GM13977 (cell line): ENCODE measurements at places on chromosomes 6 and 20.

GRCh38 chr6:79627422-79627821, 3.7 kb upstream of the SH3BGRL2 start:
- peak; percentile 29 for DNase-seq

DNA sequence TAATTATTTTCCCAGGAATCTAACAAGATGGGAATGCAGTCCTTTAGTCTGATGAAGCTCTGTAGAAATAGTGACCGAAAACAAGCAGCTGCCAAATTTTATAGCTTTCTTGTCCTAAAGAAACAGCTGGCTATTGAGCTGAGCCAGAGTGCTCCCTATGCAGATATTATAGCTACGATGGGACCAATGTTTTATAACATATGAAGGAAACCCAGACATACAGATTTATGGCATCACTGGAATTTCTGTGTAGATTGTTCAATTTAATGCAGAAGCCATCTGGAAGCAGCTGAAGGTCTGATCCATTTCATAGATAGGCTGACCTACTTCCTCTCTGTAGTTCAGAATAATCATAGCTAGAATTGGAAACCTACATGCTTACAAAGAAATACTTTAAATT, 11.8 kb upstream of the SNPH start:
- DNase-seq, result no peak

- no peak for DNase-seq
These were observed 211.4 kb upstream of the ECI2 start for GRCh38 chr6:4346659-4347333.

DNA sequence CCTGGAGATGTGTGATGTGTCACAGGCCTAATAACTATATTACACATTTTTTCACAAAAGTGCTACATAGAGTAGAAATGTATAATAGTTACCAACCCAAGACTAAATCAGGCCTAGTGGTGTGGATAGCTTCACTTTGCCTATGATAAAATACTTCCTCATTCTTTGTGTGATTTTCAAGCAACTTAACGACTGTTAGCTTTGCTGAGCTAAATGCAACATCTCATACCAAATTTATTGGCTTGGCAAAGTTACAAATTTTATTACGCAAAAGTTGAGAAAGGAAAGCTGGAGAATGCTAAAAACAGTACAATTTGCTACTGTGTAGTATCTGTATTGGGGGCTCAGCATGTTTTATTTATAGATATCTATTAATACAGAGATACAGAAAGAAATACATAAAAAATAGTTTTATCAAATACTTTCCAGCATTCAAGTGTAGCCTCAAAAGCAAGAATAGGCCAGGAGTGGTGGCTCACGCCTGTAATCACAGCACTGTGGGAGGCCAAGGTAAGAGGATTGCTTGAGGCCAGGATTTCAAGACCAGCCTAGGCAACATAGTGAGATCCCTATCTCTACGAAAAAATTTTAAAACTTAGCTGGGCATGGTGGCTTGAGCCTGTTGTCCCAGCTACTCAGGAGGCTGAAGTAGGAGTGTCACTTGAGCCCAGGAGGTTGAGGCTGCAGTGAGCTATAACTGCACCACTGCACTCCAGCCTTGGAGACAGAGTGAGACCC, 3.6 kb upstream of the EDN1 start:
- no peak for DNase-seq

DNA sequence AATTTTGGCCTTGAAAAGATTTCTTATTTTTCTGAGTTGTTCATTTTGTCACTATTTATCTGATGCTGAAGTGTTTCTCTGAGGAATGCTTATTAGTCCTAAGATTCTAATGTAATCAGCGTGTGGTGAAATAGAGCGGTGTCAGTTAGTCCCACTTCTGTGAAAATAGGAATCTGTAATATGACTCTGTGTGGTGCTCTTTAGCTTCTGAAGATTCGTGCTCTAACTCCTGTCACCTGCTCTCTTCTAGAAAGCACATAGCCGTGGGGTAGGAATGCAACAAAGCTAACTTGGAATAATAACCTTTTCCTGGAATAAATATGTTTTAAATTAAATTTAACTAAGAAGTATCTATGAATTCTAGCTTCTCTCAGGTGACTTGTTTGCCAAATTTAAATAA, 90.4 kb downstream of the BCKDHB start:
- no peak for DNase-seq

GRCh38 chr20:60300374-60300773, 342.2 kb downstream of the CDH26 start:
- DNase-seq, result no peak

- DNase-seq, result no peak
These were observed 1.1 kb downstream of the OSBPL2 start for GRCh38 chr20:62239278-62239879.

GRCh38 chr6:129701721-129702455, 8.1 kb downstream of the ARHGAP18 start:
- no peak for DNase-seq

DNA sequence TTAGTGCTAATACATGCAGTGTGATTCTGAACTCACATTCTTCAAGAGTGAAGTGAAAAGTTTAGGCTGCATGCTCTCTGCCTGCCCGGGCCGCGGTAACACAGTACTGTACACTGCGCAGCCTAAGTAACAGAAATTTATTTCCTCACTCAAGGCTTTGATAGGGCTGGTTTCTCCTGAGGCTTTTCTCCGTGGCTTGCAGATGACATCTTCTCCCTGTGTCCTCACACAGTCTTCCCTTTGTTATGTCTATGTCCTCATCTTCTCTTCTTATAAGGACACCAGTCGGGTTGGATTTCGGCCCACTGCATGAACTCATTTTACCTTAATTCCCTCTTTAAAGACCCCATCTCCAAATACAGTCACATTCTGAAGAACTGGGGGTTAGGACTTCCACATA, 51.1 kb upstream of the TMEM170B start:
- no peak for DNase-seq

DNA sequence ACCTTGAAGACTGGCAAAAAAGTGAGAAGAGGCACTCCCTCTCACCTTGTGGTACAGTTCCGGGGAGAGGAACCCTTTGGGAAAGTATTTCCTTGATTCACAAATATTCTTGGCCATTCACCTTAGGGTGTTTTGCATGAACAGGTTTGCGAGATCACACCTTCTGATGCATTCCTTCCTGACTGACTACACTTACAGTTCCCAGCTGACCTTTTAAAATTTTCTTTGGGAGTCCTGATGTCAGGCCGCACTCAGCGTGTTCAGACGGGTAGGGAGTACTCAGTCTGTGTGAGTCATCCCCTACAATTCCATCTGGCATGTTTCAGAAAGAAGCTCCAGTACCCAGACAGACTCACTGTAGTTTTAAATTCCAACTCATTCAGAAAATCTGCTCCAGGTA, 1.7 kb downstream of the ADGRF4 start:
- no peak for DNase-seq

GRCh38 chr6:117028256-117028655, 151.2 kb downstream of the RFX6 start:
- no peak for DNase-seq

DNA sequence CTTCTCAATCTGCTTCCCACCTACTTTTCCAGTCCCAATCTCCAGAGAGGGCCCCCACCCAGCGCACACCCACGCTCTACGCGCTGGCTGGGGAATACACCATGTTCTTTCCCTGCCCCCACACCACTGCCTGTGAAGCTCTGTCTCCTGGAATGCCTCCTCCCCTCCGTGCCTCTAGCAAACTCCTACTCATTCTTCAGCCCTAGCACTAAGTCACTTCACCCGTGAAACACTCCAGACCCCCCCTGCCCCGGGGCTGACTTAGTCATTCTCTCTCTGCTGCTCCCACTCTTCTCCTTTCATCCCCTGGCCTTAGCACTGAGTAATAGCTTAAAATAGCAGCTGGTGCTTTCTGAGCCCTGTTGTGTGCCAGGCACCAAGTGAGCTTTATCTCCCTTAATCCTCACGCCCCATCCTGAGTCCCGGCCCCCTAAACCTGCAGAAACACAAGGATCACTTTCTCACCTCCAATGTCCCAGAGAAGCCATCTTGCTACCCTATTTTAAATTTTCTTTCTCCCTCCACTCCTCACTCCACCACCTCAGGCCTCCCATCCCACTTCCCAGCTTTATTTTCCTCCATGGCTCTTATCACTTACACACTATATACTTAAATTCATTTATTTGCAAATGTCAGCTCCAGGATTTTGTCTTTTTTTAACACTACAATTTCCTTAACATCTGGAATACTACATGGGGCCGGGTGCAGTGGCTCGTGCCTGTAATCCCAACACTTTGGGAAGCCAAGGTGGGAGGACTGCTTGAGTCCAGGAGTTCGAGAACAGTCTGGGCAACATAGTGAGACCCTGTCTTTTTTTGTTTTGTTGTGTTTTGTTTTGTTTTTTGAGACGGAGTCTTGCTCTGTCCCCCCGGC, 6.3 kb upstream of the PARD6B start:
- no peak for DNase-seq

GRCh38 chr20:17624551-17625245, 54.8 kb downstream of the DSTN start:
- no peak for DNase-seq

GRCh38 chr6:128521282-128521632, 858 bp upstream of the PTPRK start:
- DNase-seq, result no peak

DNA sequence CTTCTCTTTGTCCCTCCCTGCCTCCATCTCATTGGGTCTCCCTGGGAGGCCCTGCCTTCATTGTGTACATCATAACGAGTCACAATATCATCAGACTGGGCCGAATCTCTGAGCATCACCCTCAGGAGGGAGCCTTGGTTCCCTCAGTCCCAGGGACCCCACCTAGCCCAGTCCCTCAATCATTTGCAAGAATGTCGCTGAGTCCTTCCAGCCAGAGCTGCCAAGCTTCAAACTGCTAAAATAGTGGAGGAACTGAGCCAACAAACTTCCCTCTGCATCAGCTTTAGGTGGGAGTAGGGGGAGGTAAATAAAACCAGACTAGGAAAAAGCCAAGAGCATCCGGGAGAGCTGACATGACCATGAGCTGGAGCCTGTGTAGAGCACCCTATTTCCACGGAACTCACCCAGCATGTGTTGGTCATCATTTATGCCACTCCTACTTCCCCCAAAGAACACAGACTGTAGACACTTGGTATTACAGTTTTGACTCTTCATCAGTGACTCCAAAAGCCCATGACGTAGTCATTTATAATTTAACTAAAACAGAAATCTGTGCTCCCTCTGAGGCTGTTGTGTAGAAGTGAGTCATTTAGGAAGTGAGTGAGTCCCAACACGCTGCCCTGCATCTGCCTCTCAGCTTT, 28.8 kb upstream of the IL17A start:
- DNase-seq, result peak; percentile 28

- no peak for DNase-seq
These were observed 17.0 kb downstream of the SERPINB9 start for GRCh38 chr6:2885967-2886735.

- no peak for DNase-seq
These were observed 668.9 kb downstream of the TFAP2A start for GRCh38 chr6:9745966-9746365.

DNA sequence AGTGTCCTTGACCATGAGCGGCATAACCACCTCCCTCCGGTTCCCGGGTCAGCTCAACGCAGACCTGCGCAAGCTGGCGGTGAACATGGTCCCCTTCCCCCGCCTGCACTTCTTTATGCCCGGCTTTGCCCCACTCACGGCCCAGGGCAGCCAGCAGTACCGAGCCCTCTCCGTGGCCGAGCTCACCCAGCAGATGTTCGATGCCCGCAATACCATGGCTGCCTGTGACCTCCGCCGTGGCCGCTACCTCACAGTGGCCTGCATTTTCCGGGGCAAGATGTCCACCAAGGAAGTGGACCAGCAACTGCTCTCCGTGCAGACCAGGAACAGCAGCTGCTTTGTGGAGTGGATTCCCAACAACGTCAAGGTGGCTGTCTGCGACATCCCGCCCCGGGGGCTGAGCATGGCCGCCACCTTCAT, 4.9 kb downstream of the TUBB1 start:
- DNase-seq, result no peak

DNA sequence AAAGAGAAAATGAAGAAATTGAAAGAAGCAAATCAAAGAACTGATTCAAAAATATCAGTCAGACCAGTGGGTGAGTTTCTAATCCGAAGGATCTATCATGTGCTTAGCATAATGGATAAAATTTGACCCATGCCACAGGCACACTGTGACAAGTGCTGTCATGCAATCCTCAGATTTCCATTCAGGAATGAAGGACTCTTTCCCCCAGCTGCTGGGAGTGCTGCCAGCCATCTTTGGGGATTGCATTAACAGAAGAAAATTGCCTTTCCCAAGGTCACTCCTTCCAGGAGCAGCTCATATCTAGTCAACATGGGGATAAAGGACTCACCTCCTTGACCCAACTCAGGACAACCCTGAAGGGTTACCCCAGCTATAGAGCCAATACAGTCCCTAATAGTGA, 316.7 kb upstream of the TBX18 start:
- DNase-seq, result no peak
